Activated naive CD4-positive, alpha-beta T cell treated with anti-CD3 and anti-CD28 coated beads, Interleukin-2, amount 10 ng/mL, durations not matched to agents 7 days and 5 days (primary cell): ENCODE measurements at places on chromosomes 3 and 15.

DNA sequence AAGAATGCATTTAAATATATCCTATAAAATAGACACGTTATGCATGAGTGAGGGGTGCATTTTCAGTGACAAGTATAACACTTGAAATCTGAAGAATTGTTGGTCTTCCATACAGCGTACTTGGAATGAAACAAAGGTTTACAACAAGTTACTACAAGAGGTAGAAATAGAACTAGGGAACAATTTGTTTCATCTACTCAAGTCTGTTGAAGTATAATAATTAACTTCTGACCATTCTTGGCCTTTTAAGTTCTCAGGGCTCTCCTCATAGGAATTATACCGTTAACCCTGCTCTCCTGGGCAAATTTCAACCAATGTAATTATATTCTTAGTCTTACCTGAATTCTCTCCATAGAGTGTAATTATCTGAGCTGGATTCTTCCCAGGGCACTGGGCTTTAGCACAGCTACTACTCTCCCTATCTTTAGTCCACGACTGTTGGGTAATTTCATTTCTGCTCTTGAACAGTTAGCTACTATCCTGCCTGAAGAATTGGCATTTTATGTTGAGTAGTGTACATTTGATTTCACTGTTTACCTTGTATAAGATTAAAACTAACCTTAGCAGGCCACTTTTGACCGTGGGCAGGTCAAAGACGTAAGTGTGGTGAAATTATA, 100.6 kb downstream of the UBE2E2 start:
- no peak for DNase-seq

DNA sequence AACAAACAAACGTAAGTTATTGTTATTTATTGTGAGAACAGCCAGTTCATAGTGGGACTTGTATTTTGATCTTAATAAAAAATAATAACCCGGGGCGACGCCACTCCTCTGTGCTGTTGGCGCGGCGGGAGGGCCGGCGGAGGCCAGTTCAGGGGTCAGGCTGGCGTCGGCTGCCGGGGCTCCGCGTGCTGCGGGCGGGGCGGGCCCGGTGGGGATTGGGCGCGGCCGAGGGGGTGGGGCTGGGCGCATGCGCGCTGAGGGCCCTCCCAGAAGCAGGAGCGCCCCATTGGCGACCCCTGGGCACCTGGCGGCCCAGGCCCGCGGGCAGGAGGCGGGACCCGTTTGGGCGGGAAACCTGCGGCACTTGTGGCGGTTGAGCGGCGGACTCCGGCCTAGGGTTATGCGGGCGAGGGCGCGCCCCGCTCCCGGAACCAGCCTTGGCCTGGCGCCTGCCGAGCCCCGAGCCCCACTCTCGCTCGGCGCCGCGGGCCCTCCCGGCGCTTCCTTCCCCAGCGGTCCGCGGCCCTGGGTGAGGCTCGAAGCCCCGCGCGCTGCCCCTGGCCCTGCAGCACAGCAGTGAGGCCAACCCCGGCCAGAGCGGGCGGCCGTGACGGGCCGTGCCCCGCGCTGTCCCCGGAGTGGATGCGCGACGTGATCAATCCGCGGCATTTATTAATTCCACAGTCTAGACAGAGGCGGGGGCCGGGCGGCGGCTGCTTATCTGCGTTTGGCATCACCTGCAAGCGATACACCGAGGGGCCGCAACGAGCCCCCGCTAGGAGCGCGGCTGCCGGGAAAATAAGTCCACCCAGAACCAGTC, 6.0 kb downstream of the ISL2 start:
- no peak for DNase-seq

GRCh38 chr3:49495023-49495422, 25.0 kb downstream of the DAG1 start:
- no peak for DNase-seq

- no peak for DNase-seq
These were observed 109.7 kb downstream of the BDH1 start for GRCh38 chr3:197445896-197446699.

DNA sequence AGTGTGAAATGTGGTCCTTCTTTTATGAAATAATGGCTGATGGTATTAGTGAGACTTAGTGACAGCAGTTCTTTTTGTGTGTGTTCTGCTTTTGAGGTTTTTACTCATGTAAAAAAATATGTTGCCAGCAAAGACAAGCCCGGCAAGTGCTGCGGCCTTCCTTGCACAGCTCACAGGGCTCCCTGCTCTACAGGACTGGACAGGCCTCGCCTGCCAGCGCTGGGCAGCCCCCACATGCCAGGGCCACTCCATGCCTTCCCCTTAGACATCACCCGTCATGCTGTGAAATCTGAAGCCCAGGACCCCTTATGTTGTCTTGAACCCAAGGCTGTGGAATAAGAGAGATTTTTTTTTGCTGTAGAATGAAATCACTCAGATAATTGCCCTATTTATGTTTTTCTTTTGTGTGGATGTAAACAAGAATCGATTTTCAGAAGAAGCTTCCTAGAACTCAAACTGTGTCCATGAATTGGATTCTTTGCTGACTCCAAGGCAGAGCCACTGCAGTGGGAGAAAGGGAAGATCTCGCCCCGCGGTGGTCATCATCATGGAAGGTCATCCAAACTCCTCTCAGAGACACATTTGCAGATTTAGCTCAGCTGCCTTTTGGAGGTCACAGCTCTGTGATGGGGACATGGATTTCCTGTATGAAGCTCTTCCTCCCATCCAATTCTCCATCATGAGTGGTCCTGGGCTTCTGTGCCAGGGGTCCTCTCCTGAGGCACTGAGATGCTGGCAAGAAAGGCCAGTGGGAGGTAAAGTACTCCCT, 150.8 kb downstream of the ATP10A start:
- no peak for DNase-seq

DNA sequence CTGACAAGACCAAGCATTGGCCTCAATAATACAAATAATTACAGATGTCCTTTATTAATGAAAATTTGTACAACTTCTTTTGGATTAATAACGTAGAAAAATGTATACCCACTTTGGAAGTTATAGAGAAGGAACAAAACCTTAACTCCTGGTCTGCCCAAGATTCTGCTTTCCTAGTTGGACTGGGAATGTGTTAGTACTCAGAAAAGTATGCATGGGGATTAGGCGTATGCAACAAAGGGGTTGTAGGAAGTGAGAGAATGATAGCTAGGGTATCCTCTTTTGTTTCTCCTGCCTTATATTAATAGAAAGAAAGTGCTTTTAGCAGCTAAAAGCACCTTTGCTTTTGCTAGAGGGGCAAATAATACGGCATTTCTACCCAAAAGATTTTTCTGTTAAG, 116.2 kb upstream of the LRRFIP2 start:
- no peak for DNase-seq

DNA sequence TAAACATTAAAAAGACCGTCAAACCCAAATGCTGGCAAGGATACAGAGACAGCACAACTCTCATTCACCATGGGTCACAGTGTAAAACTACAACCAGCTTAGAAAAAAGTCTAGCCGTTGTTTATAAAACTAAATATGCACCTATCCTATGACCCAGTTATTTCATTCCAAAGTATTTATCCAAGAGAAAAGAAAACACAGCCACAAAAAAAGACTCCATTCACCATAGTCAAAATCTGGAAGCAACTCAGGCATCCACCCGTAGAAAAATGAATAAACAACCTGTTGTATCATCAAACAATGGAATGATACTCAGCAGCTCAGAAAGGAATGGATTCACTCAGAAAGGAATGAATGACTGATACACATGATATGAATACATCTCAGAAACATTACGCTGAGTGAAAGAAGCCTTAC, 28.6 kb downstream of the PLD1 start:
- DNase-seq = no peak

- peak; percentile 58 for DNase-seq
These were observed 271.5 kb upstream of the DCBLD2 start for GRCh38 chr3:99172736-99173657.

- DNase-seq = no peak
These were observed 162.5 kb downstream of the TPRG1 start for GRCh38 chr3:189334064-189334920.

- DNase-seq = no peak
These were observed 344.7 kb downstream of the NEK10 start for GRCh38 chr3:27024493-27024892.

DNA sequence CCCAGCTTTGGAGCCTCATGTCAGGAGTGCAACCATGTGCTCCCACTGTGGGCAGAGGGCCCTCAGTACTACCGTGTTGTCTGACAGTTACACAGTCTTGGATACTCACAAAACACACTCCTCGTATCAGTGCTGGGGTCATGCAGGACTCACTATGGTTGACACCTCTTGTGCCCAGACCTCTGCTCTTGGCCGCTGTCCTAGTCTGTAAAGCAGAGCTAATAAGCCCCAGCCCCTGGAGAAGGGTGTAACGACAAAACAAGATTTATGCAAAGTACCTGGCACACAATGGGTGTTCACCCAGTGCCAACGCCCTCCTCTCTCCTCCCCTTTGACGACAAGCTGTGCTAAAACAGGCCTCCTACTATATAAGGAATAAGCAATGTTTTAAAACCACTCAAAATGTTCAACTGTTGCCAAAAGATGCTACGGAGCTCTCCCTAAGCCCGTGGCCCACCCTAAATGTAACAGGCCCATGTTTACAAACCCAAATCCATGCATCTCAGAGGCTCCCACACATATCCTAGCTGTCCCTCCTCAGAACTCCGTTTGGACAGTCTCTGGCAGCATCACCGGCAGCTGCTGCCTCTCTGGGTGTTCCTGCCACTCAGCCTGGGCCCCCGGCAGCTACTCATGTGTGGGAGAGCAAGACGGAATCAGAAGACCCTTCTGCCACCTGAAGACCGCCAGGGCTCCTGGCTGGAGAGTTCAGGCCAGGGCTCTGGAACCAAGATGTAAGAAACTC, 65.8 kb downstream of the MRPL46 start:
- no peak for DNase-seq

DNA sequence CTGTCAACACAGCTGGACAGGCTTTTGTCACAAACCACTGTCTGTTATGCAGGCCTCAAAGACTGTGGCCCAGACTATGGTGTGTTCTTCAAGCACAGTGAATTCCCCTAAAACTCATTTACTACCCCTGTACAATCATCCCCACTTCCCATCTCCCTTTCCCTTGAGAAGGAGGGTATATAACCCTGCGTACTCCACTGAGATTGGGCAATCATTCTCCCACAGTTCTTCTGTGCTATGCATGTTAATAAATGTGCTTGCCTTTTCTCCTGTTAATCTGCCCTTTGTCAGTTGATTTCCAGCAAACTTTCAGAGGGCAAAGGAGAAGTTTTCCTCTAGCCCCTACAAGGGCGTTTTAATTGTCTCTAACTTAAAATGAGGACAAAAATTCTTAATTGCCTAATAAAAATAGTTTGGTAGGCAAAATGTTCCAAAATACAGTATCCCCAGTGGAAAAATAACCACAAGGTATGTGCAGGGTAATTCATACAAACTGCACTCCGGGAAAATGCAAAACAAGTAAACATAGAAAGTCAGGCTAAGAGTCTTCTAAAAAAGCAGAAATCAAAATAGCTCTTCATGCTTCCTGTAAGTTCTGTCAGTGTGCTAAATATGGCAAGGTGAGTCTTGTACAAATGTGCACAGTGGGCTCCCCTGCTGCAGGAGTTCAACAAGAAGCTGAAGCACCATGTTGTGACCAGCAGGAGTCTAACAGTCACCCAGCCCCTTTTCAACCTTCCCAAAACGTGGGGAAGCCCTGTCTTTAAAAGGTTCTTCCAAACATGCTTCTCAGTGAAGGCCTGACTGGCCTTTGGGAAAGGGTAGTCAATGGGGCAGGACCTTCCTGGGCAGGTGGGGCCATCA, 10.2 kb downstream of the ATP10A start:
- peak; percentile 42 for DNase-seq

DNA sequence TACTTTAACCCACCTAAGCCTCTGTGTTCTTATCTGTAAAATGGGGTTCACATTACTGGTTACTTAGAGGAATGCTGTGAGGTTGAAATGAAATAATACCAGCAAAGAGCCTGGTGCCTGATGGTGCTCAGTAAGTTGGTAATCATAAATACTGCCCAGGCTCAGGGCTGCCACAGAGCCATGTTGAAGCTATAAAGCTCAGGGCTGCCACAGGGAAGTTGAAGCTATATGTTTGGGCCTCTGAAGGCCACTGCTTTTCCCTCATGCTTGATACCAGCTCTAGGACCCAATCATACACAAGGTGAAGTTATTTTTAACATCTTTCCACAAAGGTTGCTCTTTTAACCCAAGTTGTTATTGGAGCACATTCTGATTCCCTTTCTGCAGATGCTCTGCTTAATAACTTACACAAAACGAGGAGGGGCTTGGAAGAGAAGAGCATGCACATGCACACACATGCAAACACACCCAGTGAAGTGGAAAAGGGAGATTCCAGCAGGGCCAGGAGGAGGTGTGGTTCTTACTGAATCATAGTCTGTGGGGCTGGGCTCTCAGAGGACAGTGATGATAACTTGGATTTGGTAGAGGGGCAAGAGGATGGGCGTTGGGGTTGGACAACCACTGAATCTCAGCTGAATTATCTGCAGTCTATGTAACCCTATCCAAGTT, 17.4 kb downstream of the PARP14 start:
- no peak for DNase-seq

- DNase-seq = no peak
These were observed 256.0 kb downstream of the OCA2 start for GRCh38 chr15:27843146-27843545.

DNA sequence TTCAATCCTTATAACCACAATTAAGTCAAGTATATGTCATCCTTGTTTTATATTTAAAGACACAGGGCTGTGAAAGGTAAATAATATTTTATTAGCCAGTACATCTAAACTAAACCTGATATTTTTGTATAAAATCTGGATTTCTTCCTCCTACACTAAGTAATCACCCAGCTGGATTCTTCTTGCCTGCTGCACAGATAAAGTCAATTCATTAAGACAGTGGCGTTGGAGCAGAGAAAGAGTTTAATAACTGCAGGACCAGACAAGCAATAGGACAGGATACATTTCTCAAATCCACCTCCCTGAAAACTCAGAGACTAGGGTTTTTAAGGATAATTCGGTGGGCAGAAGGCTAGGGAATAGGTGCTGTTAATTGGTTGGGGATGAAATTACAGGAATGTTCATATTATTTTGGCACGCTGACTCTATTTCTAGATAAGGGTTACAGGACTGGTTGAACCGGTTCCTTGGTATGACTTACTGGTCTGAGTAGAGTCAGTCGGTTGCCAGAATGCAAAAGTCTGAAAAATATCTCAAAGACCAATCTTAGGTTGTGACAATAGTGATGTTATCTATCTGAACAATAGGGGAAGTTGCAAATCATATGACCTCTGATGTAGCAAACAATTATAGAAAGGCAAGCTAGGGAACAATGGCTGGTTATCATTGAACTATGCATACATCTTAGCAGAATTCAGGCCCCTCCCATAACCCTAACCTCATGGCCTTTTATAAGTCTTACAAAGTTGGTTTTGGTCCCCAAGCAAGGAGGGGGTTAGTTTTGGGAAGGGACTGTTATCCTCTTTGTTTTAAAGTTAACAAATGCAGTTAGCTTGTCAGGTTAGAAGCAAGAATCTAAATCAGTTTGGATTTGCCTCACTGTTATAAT, 244.8 kb downstream of the ALCAM start:
- DNase-seq = no peak
